ENCODE measurements at places on chromosomes 6 and 20.

GRCh38 chr20:44739942-44740341 is 5.7 kb upstream of the KCNK15 start:
- no peak for DNase-seq

- DNase-seq: no peak
Observed at GRCh38 chr6:9539231-9539755, 875.6 kb downstream of the TFAP2A start.

DNA sequence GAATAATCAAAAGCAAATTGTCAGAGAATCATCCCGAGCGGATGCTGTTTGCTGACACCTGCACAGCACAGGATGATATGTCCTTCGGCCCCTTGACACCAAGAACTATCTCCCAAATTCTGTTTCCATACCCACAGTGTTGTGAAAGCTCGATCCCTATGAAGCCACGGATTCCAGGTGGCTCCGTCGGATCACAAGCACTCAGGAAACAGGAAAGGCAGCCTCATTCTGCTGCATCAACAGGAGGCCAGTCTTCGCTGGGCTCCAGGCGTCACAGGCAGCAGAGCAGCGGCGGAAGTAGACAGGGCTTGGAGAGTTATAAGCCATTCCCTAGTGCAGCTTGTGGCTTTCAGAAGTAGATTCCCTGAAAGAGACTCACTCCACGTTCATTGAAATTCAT is 342.3 kb downstream of the C6orf118 start:
- DNase-seq: no peak

DNA sequence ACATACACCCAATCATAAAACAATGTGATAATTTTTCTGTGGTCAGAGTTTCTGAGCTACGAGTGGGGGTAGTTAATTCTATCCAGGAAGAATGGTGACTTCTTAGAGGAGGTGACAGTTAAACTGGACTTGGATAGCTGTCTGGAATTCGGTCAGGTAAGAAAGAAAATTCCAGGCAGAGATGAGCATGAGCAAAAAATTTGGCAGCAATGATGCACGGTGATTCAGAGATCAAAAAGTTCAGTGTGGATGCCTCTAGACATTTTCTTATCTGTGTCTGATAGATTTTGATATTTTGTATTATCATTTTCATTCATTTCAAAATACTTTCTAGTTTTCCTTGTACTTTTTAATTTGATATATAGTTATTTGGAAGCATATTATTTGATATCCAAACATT is 12.0 kb downstream of the RAET1E start:
- DNase-seq: no peak

- no peak for DNase-seq
Observed at GRCh38 chr20:55784036-55784435, 221.3 kb downstream of the CBLN4 start.

DNA sequence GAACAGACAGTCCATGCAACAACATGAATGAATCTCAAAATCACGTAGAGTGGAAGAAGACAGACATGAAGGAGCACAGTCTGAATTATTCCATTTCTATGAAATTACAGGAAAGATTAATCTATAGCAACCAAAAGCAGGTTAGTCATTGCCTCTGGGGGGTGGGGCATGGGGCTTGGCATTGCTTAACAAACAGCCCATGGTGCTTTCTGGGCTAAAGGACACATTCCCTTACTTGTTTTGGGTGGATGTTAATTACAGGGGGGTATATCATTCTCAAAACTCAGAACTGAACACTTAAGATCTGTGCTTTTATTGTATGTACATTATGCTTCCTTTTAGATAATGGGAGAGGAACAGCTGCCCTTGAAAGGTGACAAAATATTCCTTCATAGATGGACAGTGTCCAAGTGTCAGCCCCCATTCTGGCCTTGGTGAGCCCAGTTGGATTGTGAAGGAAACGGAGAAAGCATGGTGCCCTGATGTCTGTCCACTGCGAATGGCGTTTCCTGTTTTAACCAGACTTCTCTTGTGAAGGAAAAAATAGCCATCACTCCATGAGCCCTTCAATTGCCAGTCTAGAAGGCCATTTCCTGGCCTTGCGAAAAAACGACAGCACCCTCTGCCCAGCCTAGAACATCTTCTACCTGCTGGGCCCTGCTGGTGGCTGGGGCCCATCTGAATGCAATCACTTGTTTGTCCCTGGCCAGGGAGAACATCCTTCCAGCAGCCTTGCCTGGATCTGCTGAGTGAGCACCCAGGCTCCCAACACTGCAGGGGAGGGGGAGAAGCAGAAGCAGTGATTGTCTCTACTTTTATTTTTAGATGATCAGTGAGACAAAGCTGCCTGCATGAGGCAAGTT is 179.7 kb downstream of the BCAS1 start:
- DNase-seq: no peak

DNA sequence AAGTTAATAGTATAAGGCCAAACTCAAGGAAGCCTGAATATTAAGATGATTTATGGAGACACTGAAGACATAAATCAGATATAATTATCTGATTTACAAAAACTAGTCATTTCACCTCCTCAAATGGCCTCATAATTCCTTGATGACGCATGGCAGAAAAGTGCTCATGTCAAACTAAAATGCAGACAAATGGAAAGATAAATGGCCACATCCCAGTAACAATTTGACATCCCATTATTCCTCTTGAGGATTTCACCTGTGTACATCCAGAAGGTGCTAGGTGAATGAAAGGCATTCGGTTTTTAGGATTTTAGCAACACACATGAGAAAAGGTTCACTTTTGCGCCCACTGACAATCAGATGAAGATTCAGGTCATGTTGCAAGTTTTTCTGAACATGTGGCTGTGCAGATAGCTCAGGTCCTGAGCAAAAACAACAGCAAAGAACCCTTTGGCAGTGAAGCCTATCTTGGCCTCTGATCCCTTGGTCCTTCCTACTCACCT is 24.2 kb downstream of the SGK1 start:
- no peak for DNase-seq

GRCh38 chr6:43714311-43715055 is 26.9 kb upstream of the MRPS18A start:
- no peak for DNase-seq

DNA sequence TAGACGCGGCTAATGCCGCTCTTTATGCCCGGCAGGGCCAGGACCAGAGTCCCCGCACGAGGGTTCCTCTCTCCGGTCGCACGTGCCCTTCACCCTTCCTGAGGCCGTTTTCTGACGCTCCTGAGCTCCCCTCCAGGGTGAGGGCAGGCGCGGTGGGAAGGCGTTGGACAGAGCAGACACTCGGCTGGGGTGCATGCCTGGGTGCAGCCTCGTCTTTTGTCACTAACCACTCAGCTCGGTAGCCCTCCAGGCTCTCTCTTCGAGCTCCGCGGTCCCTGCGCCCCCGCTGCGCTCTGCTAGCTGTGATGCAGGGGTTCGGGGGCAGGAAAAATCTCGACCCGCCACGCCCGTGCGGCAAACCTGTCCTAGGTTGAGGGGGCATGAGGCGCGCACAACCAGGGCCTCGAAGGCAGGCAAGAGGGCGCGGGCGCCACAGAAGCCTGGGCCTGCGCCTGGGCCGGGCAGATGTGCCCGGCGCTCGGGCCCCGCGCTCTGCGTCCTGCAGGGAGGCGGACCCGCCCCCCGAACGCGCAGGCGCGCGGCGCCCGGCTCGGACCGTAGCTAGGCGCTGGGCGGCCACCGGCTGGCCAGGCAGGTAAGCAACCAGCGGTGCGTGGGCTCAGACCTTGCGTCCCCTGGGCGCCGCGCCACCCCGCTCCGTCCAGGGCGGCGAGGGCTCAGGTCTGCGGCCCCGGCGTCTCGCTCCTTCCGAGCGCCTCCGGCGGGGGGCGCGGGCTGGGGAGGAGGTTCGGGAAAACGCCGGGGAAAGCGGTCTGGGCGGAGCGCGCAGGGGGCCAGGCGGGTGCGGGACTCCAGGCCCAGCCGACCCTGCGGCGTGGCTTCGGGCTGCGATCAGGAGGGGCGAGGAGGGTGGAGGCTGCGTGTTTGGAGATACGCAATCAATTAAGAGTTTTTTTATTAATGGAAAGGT is at the start of gene L3MBTL1:
Gene L3MBTL1 (plus strand): TSS at position 548 of the 931 bp plus-strand sequence. CDS start 5,807 bp downstream, outside the sequence.
- no peak for DNase-seq

DNA sequence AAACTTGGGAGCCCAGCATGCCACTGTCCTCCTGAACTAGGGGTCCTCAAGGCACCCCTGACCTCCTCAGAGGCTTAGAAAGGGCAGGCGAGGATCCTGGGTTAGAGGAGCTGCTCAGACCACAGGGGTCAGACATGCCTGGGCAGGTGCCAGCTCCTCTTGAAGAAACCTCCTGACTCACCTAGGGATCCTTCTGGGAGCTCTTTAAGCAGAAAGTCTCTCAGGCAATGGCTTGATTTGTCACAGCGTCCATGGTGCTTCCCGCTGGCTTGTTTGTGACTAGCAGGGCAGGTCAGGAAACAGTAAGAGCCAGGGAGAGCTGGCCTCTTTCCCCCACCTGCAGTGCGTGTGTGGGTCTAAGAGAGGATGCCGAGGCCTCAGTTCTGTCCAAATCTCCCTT is 174.5 kb upstream of the SNX9 start:
- no peak for DNase-seq

DNA sequence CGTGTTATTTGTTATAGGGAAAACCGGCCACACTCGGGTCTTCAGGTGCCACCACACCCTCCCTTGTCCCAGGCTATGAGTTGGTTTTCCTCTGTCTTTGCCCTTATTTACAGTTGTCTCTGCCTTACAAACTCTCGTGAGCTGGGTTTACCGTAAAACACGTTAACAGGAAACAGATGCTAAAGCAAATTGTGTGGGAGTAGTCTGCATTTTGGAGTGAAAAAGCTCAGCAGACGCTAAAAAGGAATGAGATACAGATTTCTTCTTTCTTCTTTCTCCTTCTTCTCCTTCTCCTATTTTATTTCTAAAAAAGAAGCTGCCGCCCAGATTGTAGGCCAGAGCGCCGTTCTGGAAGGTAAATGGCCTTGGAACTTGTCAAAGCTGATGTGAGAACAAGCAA is 51.9 kb downstream of the APCDD1L start:
- DNase-seq: no peak

DNA sequence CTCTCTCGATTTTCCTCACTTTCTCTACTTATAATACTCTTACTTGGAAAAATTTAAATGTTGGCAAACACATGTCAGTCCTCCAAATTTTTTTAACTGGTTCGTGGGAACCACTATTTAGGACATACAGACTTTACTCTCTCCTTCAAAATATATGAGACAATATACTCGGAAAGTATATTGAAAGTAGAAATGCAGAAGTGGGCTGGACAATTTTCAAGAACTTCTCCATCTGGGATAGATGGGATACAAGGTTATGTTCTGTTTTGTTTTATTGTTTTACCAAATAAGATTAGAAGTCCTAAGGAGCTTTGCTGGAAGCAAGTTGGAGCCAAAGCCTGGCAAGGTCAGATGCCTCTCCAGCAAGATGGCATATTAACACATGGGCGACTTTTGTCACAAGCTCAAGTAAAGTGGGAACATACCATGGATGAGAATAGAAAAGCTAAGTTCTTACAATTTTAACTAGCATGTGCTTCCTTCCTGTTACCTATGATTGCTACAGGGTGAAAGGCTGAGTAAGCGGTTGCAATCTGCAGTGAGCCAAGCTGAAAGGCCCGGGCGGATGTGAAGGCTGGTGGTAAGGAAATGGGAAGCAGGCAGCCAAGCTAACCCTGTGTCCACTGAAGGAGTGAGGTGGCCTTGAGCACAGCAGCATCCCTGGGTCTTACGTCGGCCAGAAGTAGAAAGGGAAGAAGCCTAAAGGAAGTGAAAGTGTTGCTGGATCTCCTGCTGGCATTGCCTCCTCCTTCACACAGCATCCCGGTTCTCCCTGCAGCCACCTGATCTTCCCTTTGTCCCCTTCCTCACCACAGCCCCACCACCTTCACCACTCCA is 7.1 kb downstream of the MAP3K5 start:
- DNase-seq: no peak

DNA sequence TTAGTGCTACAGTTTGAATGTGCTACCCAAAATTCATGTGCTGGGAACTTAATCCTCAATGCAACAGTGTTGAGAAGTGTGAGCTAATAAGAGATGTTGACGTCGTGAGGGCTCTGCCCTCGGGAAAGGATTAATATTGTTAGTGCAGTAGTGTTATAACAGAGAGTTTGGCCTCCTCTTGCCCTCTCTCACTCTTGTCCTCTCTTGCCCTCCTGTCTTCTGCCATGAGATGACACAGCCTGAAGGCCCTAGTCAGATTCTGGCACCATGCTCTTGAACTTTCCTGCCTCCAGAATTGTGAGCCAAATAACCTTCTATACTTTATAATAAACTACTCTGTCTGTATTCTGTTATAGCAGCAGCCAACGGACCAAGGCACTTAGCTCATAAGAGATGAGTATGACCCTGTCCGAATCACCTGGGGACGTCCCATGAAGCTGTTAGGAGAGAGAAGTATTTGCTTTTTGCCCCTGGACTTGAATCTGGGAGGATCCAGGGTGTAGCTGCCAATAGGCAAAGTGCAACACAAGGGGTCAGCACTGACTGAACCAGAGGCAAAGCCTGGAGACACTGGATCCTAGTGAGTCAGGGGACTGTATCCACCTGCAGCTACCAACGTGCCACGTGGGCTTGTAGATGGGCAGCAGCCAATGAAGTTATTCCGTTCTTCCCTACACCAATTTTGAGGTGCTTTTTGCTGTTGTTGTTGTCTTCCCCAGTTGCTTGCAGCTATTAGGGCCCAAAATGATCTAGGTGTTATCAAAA is 233.7 kb downstream of the THBS2 start:
- no peak for DNase-seq

GRCh38 chr20:57749131-57749690 is 39.4 kb upstream of the PMEPA1 start:
- no peak for DNase-seq

DNA sequence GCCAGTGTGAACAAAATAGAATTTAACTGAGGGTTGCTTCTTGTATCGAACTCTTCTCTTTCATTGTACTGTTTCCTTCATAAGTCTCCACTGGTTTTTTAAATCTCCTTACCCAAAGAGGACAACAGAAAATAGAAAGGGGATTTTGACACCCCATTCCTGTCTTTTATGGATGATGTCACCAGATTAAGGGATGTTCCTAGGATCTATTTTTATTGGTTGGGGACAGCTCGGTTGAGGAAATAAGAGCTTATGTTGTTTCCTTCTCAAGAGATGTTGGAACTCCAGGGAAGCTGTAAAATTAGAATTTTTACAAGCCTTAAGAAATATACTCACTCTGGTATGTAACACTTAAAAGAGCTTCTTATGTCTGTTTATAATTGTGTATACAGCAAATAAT is 171.5 kb downstream of the PHF3 start:
- DNase-seq: no peak

GRCh38 chr6:164579035-164579434 is 730.4 kb downstream of the C6orf118 start:
- no peak for DNase-seq

GRCh38 chr6:36599791-36600209 is 5.6 kb downstream of the SRSF3 start:
- DNase-seq: no peak

GRCh38 chr6:42467651-42468050 is 15.9 kb upstream of the TRERF1 start:
- DNase-seq: no peak

GRCh38 chr6:14077193-14077867 is 40.2 kb upstream of the CD83 start:
- no peak for DNase-seq
